Caco-2 (cell line): ENCODE measurements at places on chromosomes 2 and 18. TPM values are rescaled to one million over a fixed set of nuclear protein-coding genes. Genes with fewer than 3 reads are reported as not detected.

The CSRNP3 gene
- 1.2 and 1.3 TPM in 2 replicates for total RNA-seq

- no peaks in the 10 kb centered on the region for H3K36me3 ChIP-seq
- H3K27ac ChIP-seq = no peak overlapping the region
- H3K27me3 ChIP-seq = no peaks in the 10 kb centered on the region
- no peak overlapping the region for H3K4me3 ChIP-seq
- no peaks in the 10 kb centered on the region; the same call in 1 of the 2 replicates for H3K4me1 ChIP-seq
Observed at GRCh38 chr2:32632089-32632488, 4.2 kb downstream of the TTC27 start.

The COL6A3 gene
- 0.73 and 2.1 TPM in 2 replicates for total RNA-seq

DNA sequence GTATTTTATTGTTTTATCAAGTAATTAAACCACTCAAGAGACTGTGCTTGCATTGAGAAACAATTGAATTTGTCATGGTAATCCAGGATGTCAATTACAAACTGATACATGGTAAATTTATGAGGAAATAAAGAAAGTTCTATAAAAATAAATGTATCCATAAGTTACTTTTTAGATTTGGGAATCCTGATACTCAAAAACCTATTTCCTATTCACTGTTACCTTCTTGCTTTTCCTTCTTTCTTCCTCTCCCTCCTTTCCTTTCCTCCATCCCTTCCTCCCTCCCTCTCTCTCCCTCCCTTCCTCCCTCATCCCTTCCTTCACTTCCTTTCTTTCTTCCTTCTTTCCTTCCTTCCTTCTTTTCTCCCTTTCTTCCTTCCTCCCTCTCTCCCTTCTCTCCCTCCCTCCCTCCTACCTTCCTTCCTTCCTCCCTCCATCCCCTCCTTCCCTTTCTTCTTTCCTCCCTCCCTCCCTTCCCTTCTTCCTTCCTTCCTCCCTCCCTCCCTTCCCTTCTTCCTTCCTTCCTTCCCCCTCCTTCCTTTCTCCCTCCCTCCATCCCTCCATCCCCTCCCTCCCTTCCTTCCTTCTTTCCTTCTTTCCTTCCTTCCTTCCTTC is 1299.1 kb upstream of the ZEB2 start:
- H3K36me3 ChIP-seq = no peaks in the 10 kb centered on the region
- no peak overlapping the region for H3K27ac ChIP-seq
- no peaks in the 10 kb centered on the region for H3K4me1 ChIP-seq
- H3K4me3 ChIP-seq = no peak overlapping the region
- no peak for DNase-seq

- no peaks in the 10 kb centered on the region; the same call in none of the 2 replicates for H3K36me3 ChIP-seq
- H3K4me3 ChIP-seq = no peak overlapping the region
- H3K27ac ChIP-seq = no peak overlapping the region
Observed at GRCh38 chr2:127771756-127772155, 39.2 kb downstream of the WDR33 start.

DNA sequence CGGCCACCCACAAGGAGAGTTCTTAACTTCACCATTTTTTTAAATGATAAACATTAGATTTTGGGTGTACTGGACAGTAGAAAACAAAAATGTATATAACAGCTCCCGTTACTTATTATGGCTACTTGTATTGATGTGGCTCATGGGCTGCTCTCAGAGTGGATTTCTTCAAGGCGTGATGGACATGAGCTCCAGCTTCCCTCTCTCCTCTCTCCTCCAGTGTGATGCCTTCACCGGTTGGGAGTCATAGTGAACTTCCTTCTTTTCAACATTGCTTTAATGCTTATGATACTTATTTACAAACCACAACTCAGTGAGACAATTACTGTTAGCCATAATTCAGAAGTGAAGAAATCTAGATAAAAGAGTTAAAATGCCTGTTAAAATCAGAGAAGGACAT is 515.2 kb downstream of the RNF144A start:
- no peaks in the 10 kb centered on the region; the same call in 1 of the 2 replicates for H3K27me3 ChIP-seq
- H3K27ac ChIP-seq = no peak overlapping the region
- H3K4me3 ChIP-seq = no peak overlapping the region
- DNase-seq = no peak
- no peaks in the 10 kb centered on the region for H3K36me3 ChIP-seq

The WDPCP gene
- 14.1 and 16.2 TPM in 2 replicates for total RNA-seq

DNA sequence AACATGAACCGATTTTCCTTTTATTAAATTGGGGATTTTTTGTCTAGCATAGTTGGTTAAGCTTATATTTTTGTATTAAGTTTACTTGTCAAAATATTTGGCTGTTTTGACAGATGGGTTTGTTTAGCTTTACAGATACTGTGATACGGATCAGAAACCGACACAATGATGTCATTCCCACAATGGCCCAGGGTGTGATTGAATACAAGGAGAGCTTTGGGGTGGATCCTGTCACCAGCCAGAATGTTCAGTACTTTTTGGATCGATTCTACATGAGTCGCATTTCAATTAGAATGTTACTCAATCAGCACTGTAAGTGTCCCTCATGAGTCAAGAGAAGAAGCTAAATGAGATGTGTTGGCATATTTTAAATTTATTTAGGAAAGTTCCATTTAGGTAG is 8.5 kb downstream of the PDK1 start:
- H3K27me3 ChIP-seq = no peaks in the 10 kb centered on the region
- no peak overlapping the region for H3K27ac ChIP-seq
- no peaks in the 10 kb centered on the region for H3K4me1 ChIP-seq

The ST8SIA5 gene
- not detected in 2 replicates for total RNA-seq

DNA sequence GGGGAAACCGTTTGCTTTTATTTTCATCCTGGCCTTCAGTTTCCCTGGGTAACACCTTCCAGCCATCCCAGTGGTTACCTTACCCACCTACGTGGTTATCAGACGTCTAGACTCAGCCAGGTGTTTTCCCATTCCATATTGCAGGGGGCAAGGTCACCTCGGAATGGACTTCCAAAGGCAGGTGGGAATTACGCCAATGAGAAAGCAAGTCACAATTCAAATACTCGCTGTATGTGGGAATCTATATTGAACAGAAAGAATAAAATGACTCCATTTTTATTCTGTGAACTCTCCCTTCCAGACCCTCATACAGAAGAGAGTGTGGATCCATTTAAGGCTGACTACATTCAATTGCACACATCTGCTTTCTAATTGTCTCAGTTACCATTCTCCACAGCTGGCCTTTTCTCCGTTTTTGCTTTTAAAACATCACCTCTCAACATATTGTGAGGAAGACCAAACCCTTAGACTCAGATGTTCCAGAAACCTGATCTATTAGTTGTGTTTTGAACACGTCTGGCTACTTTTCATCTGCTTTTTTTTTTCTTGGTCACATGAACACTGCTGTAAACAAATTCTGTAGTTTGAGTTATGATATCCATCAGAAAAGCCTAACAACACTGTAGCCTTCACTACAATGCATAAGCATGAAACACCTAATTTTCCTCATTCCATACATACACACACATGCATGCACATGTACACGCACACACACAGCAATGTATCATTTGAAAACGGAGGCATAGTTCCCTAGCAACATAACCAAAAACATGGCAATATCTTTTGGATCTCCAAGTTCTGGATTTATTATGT is 59.8 kb downstream of the BCL2 start:
- no peak overlapping the region for H3K27ac ChIP-seq
- no peak overlapping the region for H3K4me3 ChIP-seq

DNA sequence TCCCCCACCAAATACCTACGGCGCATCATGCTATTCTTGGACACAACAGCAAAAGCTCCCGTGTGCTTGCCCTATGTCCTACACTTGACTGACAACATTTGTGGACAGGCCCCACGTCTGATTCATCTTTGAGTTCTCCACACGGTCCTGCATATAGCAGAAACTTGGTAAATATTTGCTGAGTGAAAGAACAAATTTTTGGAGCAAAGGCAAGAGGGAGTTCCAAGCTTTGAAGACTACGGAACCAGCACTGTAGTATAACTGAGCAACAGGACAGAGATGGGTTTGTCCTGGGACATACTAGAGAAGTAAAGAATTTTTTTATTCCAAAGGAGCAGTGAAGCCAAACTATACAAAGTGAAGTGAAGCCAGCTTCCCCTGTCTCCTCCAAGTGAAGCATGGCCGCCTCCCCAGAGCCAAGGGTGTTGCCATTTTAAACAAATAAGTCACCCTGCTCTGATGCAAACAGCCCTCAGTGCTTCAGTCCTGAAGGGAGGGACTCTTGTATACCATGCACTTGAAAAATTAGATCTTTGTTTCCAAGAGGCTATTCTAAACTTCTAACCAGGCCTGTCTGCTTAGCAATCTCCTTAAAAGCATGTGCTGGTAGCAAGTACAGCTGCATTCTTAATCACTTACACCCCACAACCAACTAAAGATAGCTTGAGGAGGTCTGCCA is 35.9 kb downstream of the SPRED2 start:
- no peaks in the 10 kb centered on the region for H3K36me3 ChIP-seq
- peak overlapping the region; percentile 4 for H3K27ac ChIP-seq
- no peaks in the 10 kb centered on the region for H3K27me3 ChIP-seq
- H3K4me3 ChIP-seq = no peak overlapping the region

GRCh38 chr18:45686891-45687611 is 36.9 kb upstream of the SLC14A1 start:
- no peak for DNase-seq
- no peaks in the 10 kb centered on the region for H3K27me3 ChIP-seq
- no peaks in the 10 kb centered on the region for H3K4me1 ChIP-seq
- no peak overlapping the region for H3K27ac ChIP-seq
- no peaks in the 10 kb centered on the region for H3K36me3 ChIP-seq
- H3K4me3 ChIP-seq = no peak overlapping the region

DNA sequence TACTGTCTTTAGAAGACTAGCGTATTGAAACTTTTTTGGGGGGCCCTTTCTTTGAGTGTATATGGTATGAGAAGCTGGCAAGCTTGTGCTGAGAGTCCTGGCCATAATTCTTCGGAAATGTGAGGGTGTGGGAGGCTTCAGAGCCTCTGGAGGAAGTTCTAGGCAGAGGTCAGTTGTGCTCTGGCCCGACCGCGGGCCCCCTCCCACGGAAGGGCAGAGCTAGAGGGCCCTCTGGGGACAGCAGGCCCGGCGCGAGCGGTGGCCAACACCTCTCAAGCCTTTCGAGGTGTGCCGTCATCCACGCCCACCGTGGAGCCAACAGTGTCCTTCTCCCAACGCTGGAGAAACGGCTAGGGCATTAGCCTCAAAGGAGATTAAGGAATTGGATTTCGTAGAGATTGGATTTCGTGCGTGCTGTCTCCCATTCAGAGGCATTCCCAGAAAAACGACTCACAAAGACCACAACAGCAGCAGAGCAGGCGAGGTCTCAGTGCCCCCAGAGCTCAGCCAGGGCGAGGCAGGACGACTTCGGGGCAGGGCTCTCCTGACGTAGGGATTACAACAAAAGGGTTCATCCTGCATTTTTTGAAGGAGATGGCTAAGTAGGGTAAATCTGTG is 2.2 kb upstream of the MTCL1 start:
- no peaks in the 10 kb centered on the region for H3K36me3 ChIP-seq
- H3K4me1 ChIP-seq = peaks cover 13% of the 10 kb centered on the region
- no peak for DNase-seq

GRCh38 chr2:19868224-19868623 is 33.6 kb downstream of the TTC32 start:
- H3K36me3 ChIP-seq = no peaks in the 10 kb centered on the region
- H3K27me3 ChIP-seq = no peaks in the 10 kb centered on the region
- no peaks in the 10 kb centered on the region for H3K4me1 ChIP-seq
- DNase-seq = no peak
- peak overlapping the region; percentile 44 for H3K4me3 ChIP-seq
- peak overlapping the region; percentile 63 for H3K27ac ChIP-seq

DNA sequence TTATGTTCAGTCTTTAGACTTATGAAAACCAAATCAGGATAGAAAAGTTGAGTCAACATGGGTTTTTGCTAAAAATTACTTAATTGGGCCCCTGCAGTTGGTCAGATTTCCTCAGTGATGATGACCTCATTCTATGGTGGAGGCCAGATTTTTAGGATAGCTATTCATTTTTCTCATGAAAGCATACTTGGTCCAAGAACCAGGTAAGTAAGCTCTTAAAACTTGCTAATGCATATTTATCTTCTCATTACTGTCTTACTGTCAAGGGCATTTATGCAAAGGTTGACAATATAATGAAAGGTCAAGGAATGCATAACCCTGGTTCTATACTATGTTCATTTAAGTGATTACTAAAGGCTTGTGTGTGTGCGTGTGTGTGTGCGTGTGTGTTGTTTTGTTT is 650.6 kb downstream of the SATB2 start:
- no peaks in the 10 kb centered on the region for H3K27me3 ChIP-seq
- DNase-seq = no peak
- H3K36me3 ChIP-seq = no peaks in the 10 kb centered on the region
- no peak overlapping the region for H3K27ac ChIP-seq
- H3K4me1 ChIP-seq = no peaks in the 10 kb centered on the region
